Activated T-helper 2 cell treated with anti-CD3 and anti-CD28 coated beads, Interferon-gamma antibody, Interleukin-2, Interleukin-4, amounts not matched to agents 10 μg/mL and 5 μg/mL and 100 μg/mL, durations not matched to agents 14 hours and 24 hours and 36 hours (primary cell): ENCODE measurements at places on chromosomes 6 and 20.

- DNase-seq: no peak
These were observed 56.9 kb downstream of the HIVEP1 start for GRCh38 chr6:12068899-12069557.

GRCh38 chr6:101393829-101394251 lies 332 bp downstream of the GRIK2 start:
- no peak for DNase-seq

DNA sequence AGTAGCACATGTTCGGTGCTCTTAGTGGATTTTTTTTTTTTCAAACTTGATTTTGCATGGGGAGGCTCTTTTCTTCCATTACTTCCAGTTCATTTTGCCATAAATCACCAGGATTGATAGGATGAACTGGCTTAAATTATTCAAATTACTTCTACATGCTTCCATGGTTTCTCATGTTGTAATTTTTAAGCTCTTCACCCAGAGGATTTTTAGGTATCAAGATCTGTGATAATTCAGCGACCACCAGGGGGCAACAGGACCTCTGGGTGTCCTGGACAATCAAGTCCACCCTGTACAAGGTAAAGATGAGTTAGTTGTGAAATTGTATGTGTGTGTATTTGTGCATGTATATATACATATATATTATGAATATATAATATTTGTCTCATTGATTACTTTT lies 4.2 kb upstream of the EPHA7 start:
- DNase-seq: no peak

- no peak for DNase-seq
These were observed 115.9 kb upstream of the F13A1 start for GRCh38 chr6:6436366-6436765.

DNA sequence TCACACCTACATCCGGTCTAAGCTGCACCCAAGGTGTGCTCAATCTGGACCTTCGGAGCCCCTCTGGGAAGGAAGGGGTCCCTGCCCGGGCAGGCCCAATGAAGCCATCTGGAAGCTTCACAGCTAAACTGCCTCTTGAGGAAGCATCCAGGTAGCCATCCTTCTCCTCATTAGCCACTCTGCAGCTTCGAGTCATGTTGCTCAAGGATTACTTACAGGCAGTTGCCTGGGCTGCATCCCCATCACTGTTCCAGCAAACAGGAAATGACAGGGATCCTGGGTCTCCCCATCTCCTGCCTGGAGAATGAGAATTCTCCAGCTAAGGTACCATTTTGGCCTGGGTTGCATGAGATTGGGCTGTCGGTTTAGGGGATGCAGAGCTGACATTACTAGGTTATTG lies 91.7 kb downstream of the ERMARD start:
- no peak for DNase-seq

- DNase-seq: no peak
These were observed 45.8 kb upstream of the ARID1B start for GRCh38 chr6:156731396-156731795.

GRCh38 chr6:111871207-111871606 lies 2.0 kb downstream of the FYN start:
- peak; percentile 37 for DNase-seq

DNA sequence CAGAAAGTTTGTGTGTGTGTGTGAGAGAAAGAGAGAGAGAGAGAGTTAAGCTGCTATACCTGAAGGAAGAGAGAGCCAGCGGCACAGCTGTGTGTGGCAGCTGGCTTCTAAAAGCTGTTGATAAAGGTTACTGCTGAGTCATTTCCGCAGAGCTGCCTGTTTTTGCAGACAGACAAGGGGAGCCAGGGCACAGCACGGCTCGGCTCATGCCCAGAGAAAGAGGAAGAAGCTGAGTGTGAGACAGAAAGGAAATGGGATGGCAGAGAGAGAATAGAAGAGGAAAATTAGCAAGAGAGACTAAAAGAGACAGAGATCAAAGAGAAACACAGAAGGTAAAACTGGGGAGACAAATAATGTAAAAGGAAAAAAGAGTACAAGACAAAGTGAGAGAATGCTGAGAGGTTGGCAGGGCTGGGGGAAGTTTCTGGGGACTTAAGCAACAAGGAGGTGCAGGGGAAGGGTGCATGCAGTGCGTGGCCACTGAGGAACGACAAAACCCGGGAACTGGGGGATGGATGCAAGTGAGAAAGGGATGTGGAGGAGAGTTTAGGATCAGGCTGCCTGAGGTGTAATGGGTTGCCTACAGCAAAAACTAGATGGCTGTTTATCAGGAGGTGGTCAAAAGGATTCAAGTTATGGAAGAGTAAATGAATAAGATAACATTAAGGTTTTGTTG lies 22.7 kb downstream of the HLA-A start:
- DNase-seq: peak; percentile 73

DNA sequence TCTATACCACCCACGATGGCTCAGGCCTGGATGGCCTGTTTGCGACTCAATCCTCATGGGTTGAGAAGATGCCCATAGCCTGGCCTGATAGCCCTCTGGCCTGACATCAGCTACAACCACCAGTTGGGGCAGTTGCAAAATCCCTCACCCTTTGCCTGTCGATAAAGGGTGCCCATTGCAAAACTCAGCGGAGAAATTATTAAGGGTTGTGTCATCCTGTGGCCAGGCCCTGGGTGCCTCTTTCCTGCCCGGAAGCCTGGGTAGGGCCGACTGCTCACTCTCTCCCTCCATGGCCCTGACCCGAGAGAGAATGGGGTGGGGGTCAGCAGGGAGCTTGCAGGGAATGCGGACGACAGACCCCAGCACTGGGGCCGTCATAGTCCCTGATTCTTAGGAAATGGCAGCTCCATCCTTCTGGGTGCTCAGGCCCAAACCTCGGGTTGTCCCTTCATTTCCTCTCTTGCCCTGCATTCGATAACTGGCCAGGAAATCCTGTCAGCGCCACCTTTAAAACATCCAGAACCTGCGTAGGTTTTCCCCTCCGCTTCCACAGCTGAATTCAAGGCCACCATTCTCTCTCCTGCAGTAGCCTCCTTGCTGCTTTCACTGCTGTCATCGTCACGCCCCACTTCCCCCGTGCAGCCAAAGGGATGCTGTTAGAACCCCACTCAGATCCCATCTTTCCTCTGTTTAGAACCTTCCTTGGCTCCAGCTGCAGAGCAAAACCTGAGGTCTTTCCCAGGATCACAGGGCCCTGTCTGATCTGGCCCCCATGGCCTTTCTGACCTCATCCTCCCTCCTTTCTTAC lies 31.1 kb downstream of the CEBPB start:
- DNase-seq: no peak

DNA sequence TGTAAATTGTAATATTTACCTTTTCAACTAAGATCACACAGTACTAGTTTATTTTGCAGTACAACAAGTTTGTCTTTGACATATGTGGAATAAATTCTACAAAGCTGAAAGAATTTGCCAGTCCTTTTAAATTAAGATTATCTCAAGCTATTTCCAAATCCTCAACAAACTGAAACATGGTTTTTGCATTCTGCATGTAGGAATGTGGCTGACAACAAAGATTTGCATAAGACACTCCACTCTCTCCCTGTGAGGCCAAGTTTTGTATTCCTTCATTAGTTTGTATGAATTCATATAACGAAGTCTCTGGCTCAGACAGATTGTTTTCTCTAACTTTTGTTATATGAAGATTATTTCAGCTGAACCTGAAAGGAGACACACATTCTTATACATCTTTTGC lies 124.1 kb upstream of the THEMIS start:
- DNase-seq: no peak

DNA sequence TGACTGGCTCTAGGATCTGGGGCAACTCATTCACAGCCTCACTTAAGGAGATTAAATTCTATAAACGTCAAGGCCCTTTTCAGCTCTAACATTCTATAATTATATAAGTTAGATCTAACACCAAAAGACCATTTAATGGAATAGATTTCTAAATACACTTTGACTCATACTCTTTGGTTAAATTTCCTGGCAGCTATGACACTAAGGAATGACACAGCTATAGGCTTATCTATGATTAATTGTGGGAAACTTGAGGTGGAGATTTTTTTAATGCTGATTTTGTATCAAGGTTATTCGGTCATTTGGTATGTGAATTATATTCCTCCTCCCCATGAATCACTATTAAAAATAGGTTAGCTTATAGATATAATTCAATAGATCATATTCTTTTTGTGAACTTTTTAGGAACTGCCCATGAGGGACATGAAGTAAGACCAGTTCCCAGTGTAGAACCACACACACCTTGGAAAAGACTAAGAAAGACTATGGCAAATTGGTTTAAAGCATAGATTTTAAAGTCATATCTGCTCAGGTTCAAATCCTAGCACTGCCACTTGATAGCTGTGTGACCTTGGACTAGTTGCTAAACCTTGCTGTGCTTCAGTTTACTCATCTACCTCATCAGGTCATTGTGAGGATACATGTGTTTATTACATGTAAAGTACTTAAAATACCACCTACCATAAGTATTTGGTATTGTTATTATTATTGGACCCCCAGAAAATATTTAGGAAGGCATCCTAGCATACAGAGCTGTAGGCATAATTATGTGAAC lies 116.0 kb downstream of the CRYBG1 start:
- DNase-seq: no peak

DNA sequence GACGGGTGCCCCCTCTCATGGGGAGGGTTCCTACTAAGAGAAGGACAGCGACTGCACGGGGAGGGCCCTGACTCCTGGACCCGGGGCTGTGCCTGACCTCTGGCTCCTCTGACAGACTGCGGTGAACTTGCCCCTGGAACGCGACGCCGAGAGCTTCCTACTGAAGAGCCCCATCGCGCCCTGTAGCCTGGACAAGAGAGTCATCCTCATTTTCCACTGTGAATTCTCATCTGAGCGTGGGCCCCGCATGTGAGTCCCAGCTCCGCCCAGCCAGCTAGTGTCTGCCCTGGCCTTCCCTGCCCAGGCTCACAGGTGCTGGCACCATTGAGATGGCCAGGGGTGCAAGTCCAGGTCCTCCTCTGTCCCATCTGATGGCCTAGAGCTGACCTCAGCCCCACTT lies 7.2 kb downstream of the CDC25B start:
- no peak for DNase-seq

DNA sequence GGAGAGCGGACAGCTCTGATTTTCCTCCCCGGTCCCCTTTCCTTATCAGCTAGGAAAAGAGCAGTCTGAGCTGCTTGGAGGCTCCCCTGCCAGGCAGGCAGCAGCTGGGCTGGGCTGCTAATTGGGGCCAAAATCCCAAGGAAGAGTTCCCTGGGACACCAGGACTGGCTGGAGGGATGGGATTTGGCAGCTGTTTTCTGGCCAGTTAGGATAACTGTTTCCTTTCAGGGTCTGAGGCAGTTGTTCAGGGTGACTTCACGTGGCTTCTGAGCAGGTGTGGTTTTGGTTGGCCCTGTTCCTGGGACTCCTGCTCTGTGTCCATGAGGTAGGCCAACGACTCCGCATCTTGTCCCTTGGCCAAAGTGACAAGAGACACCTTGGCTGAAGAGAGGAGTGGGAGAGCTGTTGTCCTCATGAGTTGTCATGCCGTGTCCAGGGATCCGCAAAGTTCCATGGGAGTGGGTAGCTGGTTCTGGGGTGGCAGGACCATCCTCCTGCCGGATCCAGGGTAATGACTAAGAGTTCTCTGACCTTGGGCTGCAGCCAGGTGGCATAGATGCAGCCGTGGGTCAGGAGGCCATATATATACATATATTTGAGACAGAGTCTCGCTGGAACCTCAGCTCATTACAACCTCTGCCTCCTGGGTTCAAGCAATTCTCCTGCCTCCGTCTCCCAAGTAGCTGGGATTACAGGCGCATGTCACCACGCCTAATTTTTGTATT lies 21.2 kb downstream of the MRPS18A start:
- no peak for DNase-seq

DNA sequence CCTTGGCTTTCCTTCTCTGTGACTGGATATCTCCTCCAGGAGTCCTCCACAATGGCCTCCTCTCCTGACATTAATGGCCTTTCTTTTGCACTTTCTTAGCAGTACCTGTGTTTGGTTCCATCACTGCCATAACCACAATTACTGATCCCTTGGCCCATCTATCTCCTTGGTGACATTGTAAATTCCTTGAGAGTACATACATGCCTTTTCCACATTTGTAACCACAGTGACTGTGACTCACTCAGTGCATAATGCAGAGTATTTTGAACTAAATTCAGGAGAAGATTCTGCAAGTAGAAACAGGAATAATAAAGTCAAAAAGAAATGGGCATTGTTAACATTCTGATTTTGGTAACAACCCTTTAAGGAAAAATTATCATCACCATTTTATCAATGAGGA lies 197.2 kb upstream of the SOX4 start:
- no peak for DNase-seq

DNA sequence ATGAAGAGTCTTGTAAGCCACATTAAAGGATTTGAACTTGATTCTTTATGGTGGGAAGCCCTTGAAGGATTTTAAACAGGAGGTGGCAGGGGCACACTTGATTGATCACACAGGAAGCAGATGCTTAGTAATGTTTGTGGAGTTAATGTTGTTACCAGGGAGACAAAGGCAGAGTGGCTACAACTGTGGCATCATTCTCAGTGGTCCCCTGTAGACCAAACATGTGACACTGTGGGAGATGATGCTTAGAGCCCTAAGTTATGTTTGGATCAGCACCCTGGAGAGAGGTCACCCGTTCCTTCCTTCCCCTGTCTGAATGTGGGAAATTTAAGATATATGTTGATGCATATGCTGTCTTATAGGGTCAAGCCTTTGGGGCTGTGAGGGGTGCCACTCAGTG lies 53.2 kb downstream of the EIF2S2 start:
- no peak for DNase-seq

DNA sequence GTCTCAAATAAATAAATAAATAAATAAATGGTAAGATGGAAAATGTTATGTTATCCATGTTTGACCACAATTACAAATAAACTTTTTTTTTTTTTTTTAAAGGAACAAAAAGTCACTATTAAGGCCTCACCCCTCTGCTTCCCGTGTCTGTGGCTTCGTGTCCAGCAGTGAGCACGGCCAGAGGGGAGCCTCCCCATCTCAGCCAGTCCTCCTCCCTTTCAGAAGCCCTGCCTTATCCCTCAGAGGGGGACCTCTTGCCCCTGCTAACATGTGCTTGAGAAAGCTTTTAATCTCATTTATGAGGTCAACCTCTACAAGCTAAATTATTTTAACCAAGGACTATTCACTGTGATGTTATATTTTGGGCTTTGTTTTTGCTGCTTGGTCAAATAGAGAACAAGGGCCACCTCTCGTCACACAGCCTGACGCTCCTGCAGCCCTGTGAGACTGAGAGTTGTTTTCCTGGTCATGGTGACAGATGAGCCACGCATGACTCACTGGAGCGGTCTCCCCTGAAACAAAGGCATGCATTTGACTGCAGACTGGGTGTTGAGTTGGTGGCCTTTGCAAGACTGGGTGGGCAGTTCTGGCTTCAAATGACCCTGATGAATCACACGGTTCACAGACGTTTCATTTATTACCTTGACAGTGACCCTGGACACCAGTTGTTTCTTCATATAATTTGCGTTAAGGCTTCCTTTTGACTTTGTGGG lies 131.8 kb downstream of the TIAM2 start:
- no peak for DNase-seq
